ENCODE measurements at places on chromosomes 5 and 9. TPM values are rescaled to one million over a fixed set of nuclear protein-coding genes. Genes with fewer than 3 reads are reported as not detected.
A peak's percentile ranks its signal among the peaks of the same experiment; 100 is the strongest.

GRCh38 chr5:37873988-37874387 is 34.1 kb upstream of the GDNF start:
- no peak for DNase-seq

DNA sequence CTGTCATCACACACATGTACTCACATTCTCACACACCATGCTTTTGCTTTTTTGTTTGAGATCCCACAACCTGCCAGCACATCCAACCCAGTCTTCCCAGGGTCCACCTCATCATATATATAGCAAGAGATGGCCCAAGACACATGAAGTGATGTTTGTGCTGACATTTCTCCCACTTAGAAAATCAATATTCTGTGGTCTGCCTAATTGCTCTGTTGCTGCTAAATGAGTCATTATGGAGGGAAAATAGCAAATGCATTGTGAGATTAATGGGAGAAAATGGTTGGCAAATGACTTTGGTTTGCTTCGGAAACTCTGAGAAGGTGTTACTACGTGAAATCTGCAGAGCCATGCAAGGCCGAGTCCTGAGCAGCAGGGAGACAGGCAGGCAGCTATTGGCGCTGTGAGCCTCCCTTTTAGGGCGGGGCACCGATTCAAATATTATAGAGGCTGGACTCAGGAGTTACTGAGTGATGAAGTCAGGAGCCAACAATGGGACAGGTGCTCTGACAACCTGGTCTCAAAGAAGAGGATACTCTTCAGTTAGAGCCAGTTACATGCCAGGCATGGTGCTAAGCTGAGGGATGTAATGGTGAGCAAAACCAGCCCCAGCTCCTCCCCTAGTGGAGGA is 62.8 kb downstream of the DAB2IP start:
- DNase-seq, result no peak

DNA sequence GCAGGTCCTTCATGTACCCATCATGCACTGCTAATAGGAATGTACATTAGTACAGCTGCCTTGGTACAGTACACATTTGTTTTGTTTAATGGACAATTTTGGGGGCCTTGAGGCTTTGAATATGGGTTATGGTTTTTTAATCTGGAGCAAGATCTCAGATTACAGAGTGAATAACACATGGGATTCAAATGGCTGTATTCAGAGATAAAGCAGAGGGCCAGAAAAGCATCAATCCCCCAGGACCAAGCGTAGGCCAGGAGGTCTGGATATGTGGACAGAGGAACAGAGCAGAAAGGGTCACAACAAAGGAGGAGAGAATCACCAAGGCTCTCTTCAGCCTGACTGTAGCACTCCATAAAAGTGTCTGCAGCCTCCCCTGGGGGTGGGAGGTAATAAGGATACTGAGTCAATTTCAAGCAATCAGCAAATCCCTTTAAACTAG is 47.7 kb upstream of the STK32A start:
- DNase-seq, result no peak

DNA sequence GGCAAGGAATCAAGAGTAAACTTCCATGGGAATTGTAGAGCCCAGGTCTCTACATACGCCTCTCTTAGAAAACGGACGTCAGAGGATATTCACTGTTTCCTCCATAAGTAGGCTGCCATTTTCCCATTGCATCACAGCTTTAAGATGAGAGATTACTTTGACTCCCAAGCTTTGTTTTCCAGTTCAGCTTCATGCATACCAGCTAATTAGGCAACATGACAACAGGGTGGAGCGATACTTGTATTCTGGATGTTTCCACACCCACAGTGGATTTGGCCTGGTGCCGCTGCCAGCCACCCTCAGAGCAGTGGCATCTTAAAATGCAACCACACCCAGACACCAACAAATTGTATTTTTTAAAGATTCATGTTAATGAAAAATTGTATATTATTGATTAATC is 20.9 kb upstream of the SPINK5 start:
- no peak for DNase-seq

- peak; percentile 91 for DNase-seq
These were observed at the start of gene P4HA2 for GRCh38 chr5:132227485-132228240. P4HA2 (minus strand) TSS chr5:132227853; CDS start chr5:132218626, 9,227 bp downstream.

GRCh38 chr5:177509381-177509951 is at the start of gene DOK3:
DOK3 (minus strand) TSS chr5:177509826; CDS start chr5:177509540, 286 bp downstream.
- no peak for DNase-seq

- no peak for DNase-seq
These were observed 95.2 kb downstream of the ERBIN start for GRCh38 chr5:66021585-66021984.

- no peak for DNase-seq
These were observed 29.5 kb downstream of the POU4F3 start for GRCh38 chr5:146368137-146368536.

DNA sequence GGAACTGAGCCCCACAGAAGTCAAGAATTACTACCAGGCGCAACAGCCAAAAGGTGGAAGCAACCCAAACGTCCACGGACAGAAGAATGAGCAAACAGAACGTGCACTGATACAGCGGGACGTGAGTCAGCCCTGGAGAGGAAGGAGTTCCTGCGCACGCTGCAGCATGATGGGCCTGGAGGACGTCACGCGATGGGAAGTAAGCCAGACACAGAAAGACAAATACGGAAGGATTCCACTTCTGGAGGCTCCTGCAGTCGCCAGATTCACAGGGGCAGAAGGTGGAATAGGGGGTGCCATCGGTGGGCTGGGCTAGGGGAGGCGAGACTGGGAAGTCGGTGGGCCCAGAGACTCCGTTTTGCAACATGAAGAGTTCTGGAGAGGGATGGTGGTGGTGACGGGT is 80.3 kb upstream of the PHYKPL start:
- DNase-seq, result peak; percentile 34

DNA sequence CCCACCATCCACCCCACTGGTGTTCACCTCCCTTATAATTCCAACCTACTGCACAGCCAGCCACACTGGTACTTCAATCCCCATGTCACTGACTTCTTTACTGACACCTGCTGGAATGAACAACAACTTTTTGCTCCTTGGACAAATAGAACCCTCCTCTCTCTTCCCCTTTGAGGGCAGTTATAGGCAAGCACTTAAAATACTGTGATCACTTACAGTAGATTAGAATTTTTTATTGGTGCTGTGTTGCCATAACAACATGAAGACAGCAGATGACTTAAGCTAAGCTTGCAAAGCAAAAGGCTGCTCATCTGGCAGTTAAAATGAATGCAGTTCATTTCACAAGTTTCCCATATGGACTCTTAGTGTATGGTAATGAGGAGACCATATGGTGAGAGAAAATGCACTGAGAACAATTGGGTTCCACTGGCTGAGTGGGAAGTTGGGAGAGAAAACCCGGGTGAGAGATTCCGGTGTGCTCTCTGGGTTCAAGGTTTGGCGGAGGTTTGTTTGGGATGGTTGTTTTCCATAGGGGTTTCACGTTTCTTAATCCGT is 374.3 kb downstream of the EBF1 start:
- DNase-seq, result no peak

DNA sequence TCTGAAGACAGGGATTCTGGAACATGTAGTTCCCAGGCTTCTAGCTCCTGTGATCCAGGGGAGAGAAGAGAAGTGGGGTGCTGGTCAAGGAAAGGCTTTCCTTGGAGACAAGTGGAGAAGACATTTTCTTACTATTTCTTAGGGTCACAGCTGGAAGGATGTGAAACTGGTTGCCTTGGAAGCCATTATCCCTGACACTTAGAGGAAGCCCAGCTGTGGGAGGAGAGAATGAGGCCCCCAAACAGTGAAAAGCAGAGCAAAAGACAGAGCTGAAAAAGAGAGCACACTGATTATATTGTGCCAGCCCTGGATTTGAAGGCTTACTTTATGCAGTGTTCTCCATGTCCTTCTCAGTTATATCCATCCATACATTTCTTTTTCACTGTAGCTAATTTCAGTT is 17.5 kb upstream of the SHB start:
- no peak for DNase-seq

Gene SMIM33
- 1.2 TPM for total RNA-seq

Gene PTGES
- total RNA-seq, result 1.8 TPM

Gene UGT3A1
- total RNA-seq, result 1.1 TPM

Gene HSPB3
- total RNA-seq, result not detected

Gene ECM2
- 13.4 TPM for total RNA-seq

Gene OR1Q1
- total RNA-seq, result not detected

Measured in Peyer's patch (tissue), 4 donors.